ENCODE measurements at places on chromosomes 2 and 18.

DNA sequence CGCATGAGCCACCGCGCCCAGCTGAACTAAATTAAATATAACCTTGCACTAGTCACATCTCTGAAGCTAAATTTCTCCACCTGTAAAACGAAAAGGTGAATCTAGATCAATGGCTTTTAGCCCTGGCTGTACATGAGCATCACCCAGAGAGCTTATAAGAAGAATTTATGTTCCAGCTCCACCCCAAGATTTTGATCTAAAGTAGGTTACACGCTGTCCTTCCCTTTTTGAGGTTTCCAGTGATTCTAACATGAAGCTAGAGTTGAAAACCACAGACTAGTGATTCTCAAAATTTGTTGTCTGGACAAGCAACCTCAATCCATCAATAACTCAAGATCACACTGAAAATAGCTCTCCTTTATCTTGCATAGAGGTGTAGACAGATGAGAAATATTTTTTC lies 208.8 kb upstream of the CRIM1 start:
- no peak overlapping the region for H3K4me3 ChIP-seq
- H3K27ac ChIP-seq: no peak overlapping the region
- no peaks in the 10 kb centered on the region for H3K36me3 ChIP-seq
- H3K4me1 ChIP-seq: no peaks in the 10 kb centered on the region
- H3K27me3 ChIP-seq: no peaks in the 10 kb centered on the region
- no peak for DNase-seq

GRCh38 chr2:195001924-195002323 lies 655.1 kb upstream of the SLC39A10 start:
- H3K27me3 ChIP-seq: no peaks in the 10 kb centered on the region
- no peak overlapping the region for H3K4me3 ChIP-seq
- no peak overlapping the region for H3K27ac ChIP-seq
- H3K4me1 ChIP-seq: no peaks in the 10 kb centered on the region
- H3K36me3 ChIP-seq: no peaks in the 10 kb centered on the region
- no peak for DNase-seq

DNA sequence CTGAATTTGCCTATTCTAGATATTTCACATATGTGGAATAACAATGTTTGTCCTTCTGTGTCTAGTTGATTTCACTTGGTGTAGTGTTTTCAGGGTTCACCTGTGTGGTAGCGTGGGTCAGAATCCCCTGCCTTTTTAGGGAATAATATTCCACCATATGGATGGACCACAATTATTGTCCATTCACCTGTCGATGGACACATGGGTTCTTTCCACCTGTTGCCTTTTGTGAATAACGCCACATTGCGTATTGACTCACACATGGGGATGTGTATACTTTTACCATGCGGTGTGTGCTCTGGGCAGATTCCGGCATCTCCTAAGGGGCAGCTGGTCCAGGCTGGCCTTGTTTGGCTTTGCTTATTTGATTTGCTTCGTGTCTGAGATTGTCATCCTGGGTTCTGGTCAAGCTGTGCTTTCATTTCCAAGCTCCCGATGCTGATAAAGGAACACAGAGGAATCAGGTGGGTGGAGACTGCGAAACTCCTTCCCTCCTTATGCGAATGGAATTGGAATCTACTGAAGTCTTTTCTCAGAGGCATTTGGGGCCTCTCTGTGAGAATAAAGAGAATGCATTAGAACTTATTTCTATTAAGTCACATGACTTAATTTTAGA lies 18.9 kb upstream of the ALLC start:
- peak; percentile 46 for DNase-seq
- H3K36me3 ChIP-seq: no peaks in the 10 kb centered on the region
- no peaks in the 10 kb centered on the region for H3K27me3 ChIP-seq

- no peak overlapping the region for H3K27ac ChIP-seq
- DNase-seq: no peak
- no peak overlapping the region for H3K4me3 ChIP-seq
- no peaks in the 10 kb centered on the region for H3K27me3 ChIP-seq
- H3K36me3 ChIP-seq: no peaks in the 10 kb centered on the region
These were observed 20.3 kb downstream of the RALB start for GRCh38 chr2:120272763-120273481.

- peak overlapping the region; percentile 23 for H3K4me3 ChIP-seq
- peak overlapping the region; percentile 1 for H3K27ac ChIP-seq
- no peaks in the 10 kb centered on the region for H3K27me3 ChIP-seq
These were observed 7.6 kb upstream of the CHRNA1 start for GRCh38 chr2:174771631-174772471.

DNA sequence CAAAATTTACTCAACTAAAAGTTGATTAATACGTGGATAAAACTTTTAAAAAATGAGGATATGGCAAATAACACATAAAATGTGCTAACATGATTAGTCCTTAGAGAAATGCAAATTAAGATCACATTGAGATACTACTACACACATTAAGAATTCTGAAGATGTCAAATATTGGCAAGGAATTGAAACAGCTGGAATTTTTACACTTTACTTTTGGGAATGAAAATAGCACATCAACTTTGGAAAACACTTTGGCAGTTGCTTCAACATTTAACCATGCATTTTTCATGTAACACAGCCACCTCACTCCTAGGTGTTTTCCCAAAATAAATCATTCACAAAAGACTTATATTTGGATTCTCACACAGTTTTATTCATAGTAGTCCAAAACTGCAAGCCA lies 687.9 kb upstream of the SETBP1 start:
- H3K4me1 ChIP-seq: no peaks in the 10 kb centered on the region
- H3K36me3 ChIP-seq: no peaks in the 10 kb centered on the region
- H3K4me3 ChIP-seq: no peak overlapping the region
- H3K27me3 ChIP-seq: no peaks in the 10 kb centered on the region
- no peak for DNase-seq
- no peak overlapping the region for H3K27ac ChIP-seq

DNA sequence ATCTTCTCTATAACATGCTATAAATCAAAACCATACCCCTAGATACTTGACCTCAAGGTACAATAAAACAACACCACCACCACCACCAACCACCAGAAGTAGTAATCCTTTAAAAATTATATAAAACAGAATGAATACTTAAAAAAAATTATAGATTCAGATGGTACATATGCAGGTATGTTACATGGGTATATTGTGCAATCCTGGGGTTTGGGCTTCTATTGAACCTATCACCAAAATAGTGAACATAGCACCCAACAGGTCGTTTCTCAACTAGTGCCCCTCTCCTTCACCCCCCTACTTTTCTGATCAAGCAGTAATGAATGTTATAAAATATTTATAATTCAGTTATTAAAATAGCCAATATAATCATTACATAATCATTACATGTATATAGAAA lies 71.1 kb upstream of the CHN1 start:
- DNase-seq: no peak
- H3K36me3 ChIP-seq: no peaks in the 10 kb centered on the region
- no peaks in the 10 kb centered on the region for H3K27me3 ChIP-seq
- H3K4me3 ChIP-seq: no peak overlapping the region
- no peak overlapping the region for H3K27ac ChIP-seq
- no peaks in the 10 kb centered on the region for H3K4me1 ChIP-seq

- peak; percentile 85 for DNase-seq
- H3K27me3 ChIP-seq: no peaks in the 10 kb centered on the region
- H3K27ac ChIP-seq: peak overlapping the region; percentile 79
- H3K4me3 ChIP-seq: peak overlapping the region; percentile 95
- peaks cover 4% of the 10 kb centered on the region for H3K4me1 ChIP-seq
- no peaks in the 10 kb centered on the region for H3K36me3 ChIP-seq
These were observed 412 bp downstream of the OSBPL1A start for GRCh38 chr18:24397131-24397693.

DNA sequence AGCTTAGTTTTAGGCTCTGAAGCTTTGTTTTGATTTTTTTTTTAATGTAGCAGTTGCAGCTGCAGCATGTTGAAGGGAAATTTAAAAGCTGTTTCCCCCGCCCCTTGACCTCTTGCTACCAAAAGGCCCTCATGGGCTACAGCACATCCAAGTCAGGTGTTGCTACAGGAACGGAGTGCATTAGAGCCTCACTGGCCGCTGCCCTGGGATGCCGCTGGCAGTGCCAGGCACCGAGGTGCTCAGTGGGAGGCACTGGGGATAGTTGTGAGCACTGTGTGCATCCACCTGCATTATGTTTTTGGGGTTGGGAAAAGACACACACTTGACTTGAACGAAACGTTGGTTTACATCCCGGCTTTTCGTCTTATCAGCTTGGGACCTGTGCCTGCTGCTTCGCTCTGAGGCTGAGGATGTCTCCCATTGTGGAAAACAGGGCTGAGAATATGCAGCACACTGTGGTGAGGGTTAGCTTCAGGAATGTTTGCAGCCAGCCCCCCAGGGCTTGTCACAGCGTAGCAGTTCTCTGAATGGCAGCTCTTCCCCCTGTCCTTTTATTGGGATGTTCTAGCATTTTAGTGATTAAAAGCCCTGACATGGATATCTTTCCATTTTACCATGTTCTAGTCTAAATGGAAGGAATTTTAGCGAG lies 24.1 kb downstream of the DCDC2C start:
- no peak overlapping the region for H3K27ac ChIP-seq
- H3K27me3 ChIP-seq: no peaks in the 10 kb centered on the region
- H3K36me3 ChIP-seq: no peaks in the 10 kb centered on the region
- H3K4me3 ChIP-seq: no peak overlapping the region
- DNase-seq: no peak
- H3K4me1 ChIP-seq: no peaks in the 10 kb centered on the region

DNA sequence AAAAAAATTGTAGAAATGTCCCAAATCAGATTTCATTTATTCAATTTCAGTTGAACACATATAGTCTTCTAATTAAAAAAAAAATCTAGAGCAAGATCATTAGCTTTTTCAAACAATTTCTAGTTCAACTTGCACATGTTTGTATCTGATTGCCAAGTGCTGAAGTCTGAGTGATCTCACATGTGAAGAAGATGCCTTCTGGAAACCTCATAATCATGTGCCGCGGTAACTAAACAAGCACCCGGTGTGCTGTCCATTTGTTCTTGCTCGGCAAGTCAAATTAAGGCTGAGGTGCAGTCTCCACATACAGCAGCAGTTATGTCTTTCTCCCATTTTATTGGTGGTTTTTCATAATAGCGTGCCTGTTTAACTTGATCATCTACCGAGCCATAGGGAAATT lies 18.7 kb downstream of the CABLES1 start:
- DNase-seq: no peak
- H3K27ac ChIP-seq: no peak overlapping the region
- no peaks in the 10 kb centered on the region for H3K27me3 ChIP-seq
- no peak overlapping the region for H3K4me3 ChIP-seq

DNA sequence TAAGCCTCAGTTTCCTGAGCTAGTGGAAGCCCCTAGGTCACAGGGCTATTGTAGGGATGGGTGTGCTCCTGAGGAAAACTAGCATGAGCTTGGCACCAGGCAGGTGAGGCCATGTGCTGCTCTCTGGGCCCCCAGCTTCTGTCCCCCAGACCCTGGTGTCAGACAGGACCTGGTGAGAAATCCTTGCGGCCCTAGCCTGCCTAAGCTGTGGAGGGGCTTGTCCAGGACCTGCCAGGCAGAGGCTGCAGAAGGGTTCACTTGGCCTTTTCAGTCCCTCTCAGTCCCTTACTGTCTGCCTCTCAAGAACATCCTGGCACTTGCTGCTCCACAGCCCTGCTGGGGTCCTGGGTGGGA lies 58.4 kb downstream of the ZFP36L2 start:
- H3K4me3 ChIP-seq: no peak overlapping the region
- no peak overlapping the region for H3K27ac ChIP-seq
- peaks cover 11% of the 10 kb centered on the region for H3K4me1 ChIP-seq
- H3K27me3 ChIP-seq: no peaks in the 10 kb centered on the region

DNA sequence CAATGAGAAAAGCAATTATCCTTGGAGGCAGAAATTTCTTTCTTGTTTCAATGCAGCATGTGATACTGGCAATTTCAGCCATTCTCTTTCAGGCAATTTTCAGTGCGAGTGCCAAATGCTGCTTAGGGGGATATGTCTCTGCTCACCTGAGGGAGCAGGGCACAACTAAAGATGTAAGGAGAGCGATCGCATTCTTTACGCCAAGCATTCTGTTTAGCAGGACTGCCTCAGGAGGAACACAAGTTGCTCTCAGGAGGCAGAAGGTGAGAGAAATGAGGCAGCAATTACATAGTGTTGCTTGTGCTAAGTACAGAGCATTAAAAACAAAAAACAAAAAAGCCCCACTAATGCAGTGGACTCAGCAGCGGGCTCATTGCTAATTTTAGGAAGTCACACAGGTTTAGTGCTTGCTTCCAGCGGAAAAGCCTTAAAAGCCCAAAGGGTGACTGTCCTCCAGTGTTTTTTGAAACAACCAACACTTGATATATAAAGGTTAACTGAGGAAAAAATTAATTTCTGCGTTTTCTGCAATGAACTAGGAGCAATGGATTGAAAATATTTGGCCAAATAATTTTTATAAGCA lies 116.9 kb downstream of the METTL8 start:
- no peaks in the 10 kb centered on the region for H3K36me3 ChIP-seq
- H3K27ac ChIP-seq: no peak overlapping the region
- no peaks in the 10 kb centered on the region for H3K27me3 ChIP-seq
- DNase-seq: no peak

GRCh38 chr2:38682008-38682575 lies 16.2 kb downstream of the GALM start:
- no peaks in the 10 kb centered on the region for H3K27me3 ChIP-seq
- peaks cover 37% of the 10 kb centered on the region for H3K4me1 ChIP-seq
- peak overlapping the region; percentile 33 for H3K27ac ChIP-seq
- no peak overlapping the region for H3K4me3 ChIP-seq

- H3K4me3 ChIP-seq: no peak overlapping the region
- no peak overlapping the region for H3K27ac ChIP-seq
- H3K4me1 ChIP-seq: peaks cover 9% of the 10 kb centered on the region
These were observed 45.1 kb downstream of the CCDC93 start for GRCh38 chr2:117968722-117969121.

GRCh38 chr18:12312976-12313375 lies 4.9 kb downstream of the TUBB6 start:
- no peak overlapping the region for H3K27ac ChIP-seq
- H3K27me3 ChIP-seq: no peaks in the 10 kb centered on the region
- H3K4me1 ChIP-seq: peaks cover 7% of the 10 kb centered on the region
- no peak overlapping the region for H3K4me3 ChIP-seq
- H3K36me3 ChIP-seq: no peaks in the 10 kb centered on the region

- peaks cover 31% of the 10 kb centered on the region for H3K4me1 ChIP-seq
- H3K36me3 ChIP-seq: no peaks in the 10 kb centered on the region
- no peak overlapping the region for H3K27ac ChIP-seq
- DNase-seq: peak; percentile 62
- H3K4me3 ChIP-seq: no peak overlapping the region
These were observed 54.7 kb downstream of the SPRED2 start for GRCh38 chr2:65377556-65378192.

DNA sequence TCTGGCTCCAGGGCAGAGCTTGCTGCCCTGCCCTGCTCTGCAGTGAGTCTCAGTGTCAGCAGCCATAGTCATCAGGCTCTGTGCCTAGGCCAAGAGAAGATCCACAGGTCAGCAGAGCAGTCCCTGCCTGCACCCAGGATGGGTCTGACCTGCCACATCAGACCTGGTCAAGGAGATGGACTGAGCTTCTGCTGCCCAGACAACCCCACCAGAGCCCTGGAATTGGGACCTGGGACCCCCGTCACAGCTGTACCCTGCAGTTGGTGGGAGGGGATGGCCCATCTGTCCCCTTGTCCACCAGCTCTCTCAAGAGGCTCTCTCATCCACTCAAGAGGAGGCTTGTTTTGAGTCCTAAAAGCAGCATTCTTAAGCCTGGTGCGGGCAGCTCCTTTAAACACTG lies 142.6 kb downstream of the TFCP2L1 start:
- H3K27me3 ChIP-seq: no peaks in the 10 kb centered on the region
- no peaks in the 10 kb centered on the region for H3K4me1 ChIP-seq
- no peak overlapping the region for H3K4me3 ChIP-seq

GRCh38 chr2:134782792-134783191 lies 55.6 kb upstream of the ACMSD start:
- no peak overlapping the region for H3K27ac ChIP-seq
- DNase-seq: peak; percentile 22
- no peaks in the 10 kb centered on the region for H3K36me3 ChIP-seq
- no peak overlapping the region for H3K4me3 ChIP-seq
- peaks cover 6% of the 10 kb centered on the region for H3K4me1 ChIP-seq
- no peaks in the 10 kb centered on the region for H3K27me3 ChIP-seq
